Liver (tissue), 10 donors: ENCODE measurements at places on chromosomes 3 and 15.

- no peak for DNase-seq
Observed at GRCh38 chr3:7793786-7794185, 707.8 kb upstream of the LMCD1 start.

- no peak for DNase-seq
Observed at GRCh38 chr15:49438962-49439631, 16.1 kb downstream of the FGF7 start.

- DNase-seq = no peak
Observed at GRCh38 chr3:25587094-25587493, 77.6 kb downstream of the TOP2B start.

- no peak for DNase-seq
Observed at GRCh38 chr3:123024056-123024455, 3.5 kb downstream of the SEMA5B start.

DNA sequence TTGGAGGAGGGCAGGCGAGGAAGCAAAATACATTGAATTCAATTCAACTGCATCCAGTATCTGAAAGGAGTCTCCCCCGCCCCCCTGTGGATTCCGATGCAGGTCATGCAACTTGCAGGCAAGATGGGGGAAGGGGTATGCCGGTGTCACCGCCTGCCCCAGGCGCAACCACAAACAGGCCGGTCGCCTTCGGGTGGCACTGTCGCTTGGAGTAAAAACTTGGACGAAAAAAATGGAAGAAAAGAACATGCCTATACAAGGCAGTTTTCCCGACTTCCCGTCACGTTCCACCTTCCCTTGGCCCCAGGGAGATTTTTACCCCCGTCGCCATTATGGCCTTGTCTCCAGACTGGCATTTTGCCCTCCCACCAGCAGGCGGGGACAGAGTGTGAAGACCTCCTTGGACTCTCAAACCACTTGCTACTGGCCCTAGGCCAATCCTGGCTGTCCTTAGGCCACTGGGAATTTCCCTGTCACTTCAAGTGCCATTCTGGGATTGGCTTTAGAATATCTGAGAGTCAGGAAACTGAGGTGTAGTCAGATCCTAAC, 1.6 kb upstream of the NTRK3 start:
- DNase-seq = no peak
